ENCODE measurements at places on chromosomes 7 and 10. TPM values are rescaled to one million over a fixed set of nuclear protein-coding genes. Genes with fewer than 3 reads are reported as not detected.

DNA sequence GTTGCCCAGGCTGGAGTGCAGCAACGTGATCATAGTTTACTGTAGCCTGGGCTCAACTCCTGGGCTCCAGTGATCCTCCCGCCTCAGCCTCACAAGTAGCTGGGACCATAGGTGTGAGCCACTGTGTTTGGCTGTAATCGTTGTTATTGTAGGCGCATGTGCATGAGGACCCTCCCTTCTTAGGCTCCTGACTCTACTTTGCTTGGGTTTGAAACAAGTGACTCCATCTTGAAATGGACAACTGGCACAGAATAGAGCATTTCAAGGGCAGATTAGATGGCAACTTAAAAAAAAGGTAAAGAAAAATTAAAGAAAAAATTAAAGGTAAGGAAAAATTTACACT, 15.4 kb upstream of the GIMAP8 start:
- no peak for DNase-seq
- H3K27me3 ChIP-seq: no peaks in the 10 kb centered on the region
- peaks cover 17% of the 10 kb centered on the region for H3K36me3 ChIP-seq

GRCh38 chr7:50834679-50835078, 52.0 kb upstream of the GRB10 start:
- no peaks in the 10 kb centered on the region for H3K36me3 ChIP-seq
- peaks cover 43% of the 10 kb centered on the region for H3K27me3 ChIP-seq

DNA sequence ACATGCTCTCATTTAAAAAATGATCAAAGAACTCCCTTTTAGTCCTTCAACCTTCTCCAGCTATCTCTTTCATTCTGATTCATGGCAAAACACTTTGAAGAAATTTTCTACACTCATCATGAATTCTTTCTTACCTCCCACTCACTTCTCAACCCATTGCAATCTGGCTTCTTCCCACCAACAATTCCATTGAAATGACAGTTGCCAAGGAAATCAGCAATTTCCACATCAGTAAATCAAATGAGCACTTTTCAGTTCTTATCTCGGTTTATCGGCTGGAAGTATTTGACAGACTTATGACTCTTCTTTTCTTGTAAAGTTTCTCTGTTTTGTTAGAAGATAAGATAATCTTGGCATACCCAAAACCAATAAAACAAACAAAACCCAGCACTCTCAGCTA, 99.1 kb upstream of the CACNA2D1 start:
- H3K27ac ChIP-seq: no peak overlapping the region
- H3K27me3 ChIP-seq: no peaks in the 10 kb centered on the region
- no peaks in the 10 kb centered on the region for H3K4me1 ChIP-seq
- H3K4me3 ChIP-seq: no peak overlapping the region
- no peaks in the 10 kb centered on the region for H3K36me3 ChIP-seq

- no peak overlapping the region for H3K4me3 ChIP-seq
- DNase-seq: no peak
- H3K27me3 ChIP-seq: peaks cover 36% of the 10 kb centered on the region
- peaks cover 5% of the 10 kb centered on the region for H3K4me1 ChIP-seq
Observed at GRCh38 chr7:31006857-31007256, 43.1 kb downstream of the GHRHR start.

GRCh38 chr7:111958431-111958830, 247.8 kb downstream of the DOCK4 start:
- no peaks in the 10 kb centered on the region for H3K36me3 ChIP-seq
- no peak for DNase-seq
- H3K27ac ChIP-seq: no peak overlapping the region
- H3K4me3 ChIP-seq: no peak overlapping the region
- H3K27me3 ChIP-seq: peaks cover 3% of the 10 kb centered on the region

DNA sequence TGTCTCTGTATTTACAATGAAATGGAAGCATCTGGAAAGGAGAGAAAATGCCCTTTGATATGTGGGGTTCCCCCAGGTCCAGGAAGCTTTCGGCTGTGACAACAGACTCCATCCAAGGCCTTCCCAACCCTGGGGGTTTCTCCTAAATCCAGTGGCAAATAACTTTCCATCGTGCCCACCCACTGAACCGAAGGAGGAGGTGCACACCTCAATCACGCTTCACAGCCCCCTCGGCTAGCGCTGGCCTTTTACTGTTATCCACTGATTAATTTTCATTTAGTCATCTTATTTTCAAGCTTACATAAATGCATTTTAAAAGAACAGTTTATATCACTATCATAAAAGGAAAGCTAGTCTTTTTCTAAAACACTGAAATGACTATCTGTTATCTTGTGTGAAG, 286.8 kb upstream of the ZMIZ1 start:
- DNase-seq: no peak
- peaks cover 9% of the 10 kb centered on the region for H3K27me3 ChIP-seq
- H3K27ac ChIP-seq: no peak overlapping the region
- no peaks in the 10 kb centered on the region for H3K36me3 ChIP-seq
- H3K4me3 ChIP-seq: no peak overlapping the region
- H3K4me1 ChIP-seq: no peaks in the 10 kb centered on the region

Gene SEMA3C
- not detected for total RNA-seq

GRCh38 chr10:14573666-14574261, 200.9 kb downstream of the FAM107B start:
- H3K4me3 ChIP-seq: no peak overlapping the region
- H3K36me3 ChIP-seq: peaks cover 71% of the 10 kb centered on the region
- no peaks in the 10 kb centered on the region for H3K27me3 ChIP-seq
- no peak for DNase-seq

Gene CALHM1
- total RNA-seq: 1.8 TPM

DNA sequence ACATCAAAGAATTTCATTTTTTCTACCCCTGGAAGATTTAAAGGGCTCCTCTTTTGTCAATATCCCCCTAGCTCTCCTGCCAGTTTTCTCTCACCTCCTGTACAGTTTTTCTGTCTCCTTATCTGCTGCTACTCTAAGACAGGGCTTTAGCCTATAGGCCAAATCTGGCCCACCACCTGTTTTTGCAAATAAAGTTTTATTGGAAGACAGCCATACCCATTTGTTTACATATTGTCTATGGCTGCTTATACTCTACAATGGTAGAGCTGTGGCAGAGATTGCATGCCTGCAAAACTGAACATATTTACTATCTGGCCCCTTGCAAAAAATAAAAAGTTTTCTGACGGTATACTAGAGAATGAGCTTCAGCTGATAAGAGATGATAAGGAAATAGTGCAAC, 37.4 kb upstream of the GARS1 start:
- no peak for DNase-seq
- H3K27ac ChIP-seq: no peak overlapping the region
- H3K4me1 ChIP-seq: no peaks in the 10 kb centered on the region
- no peaks in the 10 kb centered on the region for H3K36me3 ChIP-seq
- H3K27me3 ChIP-seq: no peaks in the 10 kb centered on the region
- H3K4me3 ChIP-seq: no peak overlapping the region

- no peak for DNase-seq
- H3K27me3 ChIP-seq: no peaks in the 10 kb centered on the region
- H3K4me3 ChIP-seq: no peak overlapping the region
- peaks cover 65% of the 10 kb centered on the region for H3K4me1 ChIP-seq
Observed at GRCh38 chr10:24884793-24885192, 67.6 kb downstream of the PRTFDC1 start.

All from activated CD8-positive, alpha-beta T cell treated with anti-CD3 and anti-CD28 coated beads, Interleukin-2, amount 10 ng/mL, durations not matched to agents 7 days and 5 days (primary cell).